CD4-positive, alpha-beta T cell treated with Interleukin-15 for 1 hour (primary cell): ENCODE measurements at places on chromosomes 5 and 9.

GRCh38 chr9:72951520-72952380 lies 1.1 kb downstream of the ALDH1A1 start:
- DNase-seq = no peak

DNA sequence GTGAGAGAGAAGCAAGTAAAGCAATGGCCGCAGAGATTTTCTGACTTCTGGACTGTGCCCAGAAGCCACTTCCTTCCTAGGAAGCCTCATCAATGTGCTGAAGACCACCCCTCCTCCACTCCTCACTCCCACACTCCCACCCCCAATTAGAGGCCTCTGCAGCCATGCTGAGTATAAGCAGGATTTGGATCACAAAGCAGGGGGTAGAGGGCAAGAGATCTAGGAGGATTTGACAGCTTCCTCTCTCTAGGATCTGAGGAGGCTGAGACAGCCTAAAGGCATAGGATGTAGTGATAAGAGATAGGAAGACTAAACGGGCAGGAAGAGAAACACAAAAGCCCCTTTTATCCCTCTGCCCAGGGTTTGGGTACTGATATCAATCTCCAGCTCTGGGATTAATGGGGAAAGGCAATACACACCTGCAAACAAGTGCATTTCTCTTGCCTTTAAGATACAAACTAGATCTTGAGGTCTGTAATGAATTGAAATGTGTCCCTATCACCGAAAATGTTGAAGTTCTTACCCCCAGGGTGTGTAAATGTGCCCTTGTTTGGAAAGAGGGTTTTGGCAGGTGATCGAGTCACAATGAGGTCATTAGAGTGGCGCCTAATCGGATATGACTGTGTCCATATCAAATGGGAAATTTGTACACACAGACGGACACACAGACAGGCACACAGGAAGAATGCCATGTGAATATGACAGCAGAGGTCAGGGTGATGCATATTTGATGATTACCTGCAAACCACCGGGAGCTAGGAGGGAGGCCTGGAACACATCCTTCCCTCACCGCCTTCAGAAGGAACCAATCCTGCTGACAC lies 28.5 kb downstream of the KCNV2 start:
- no peak for DNase-seq

- DNase-seq = no peak
These were observed 201.3 kb upstream of the IL12B start for GRCh38 chr5:159531554-159532105.

DNA sequence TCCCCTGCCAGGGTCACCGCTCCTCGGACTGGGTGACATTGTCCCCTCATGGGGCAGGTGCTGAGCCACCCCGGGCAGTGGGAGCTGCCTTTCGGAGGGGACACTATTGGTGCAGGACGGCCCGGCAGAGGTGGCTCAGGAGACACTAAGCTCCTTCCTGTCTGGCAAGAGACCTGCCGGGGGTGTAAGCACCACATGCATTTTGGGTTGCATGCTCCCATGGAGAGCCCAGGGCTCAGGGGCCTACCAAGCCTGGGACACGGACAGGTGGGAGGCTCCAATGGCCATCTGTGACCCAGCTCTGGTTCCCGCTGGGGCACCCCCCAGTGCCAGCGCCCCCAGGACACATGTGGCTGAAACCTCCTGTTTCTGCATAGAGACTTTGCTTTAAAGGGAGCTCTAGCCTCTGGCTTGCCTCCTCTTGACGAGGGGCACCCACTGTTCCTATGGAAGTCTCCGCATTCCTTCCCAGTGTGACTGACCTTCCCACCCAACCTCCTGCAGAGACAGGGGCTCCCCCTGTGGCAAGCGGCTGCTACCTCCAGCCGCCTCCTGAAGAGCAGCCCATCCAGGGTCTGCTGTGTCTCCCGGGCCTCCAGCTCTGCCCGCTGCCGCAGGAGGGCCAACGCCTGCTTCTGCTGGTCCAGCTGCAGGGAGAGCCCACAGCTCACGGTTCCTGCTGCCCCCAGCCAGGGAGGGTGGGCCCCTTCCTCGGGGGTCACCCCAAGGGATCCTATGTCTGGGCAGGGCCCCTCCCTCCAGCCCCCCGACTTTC lies 28.1 kb downstream of the CCDC187 start:
- no peak for DNase-seq

DNA sequence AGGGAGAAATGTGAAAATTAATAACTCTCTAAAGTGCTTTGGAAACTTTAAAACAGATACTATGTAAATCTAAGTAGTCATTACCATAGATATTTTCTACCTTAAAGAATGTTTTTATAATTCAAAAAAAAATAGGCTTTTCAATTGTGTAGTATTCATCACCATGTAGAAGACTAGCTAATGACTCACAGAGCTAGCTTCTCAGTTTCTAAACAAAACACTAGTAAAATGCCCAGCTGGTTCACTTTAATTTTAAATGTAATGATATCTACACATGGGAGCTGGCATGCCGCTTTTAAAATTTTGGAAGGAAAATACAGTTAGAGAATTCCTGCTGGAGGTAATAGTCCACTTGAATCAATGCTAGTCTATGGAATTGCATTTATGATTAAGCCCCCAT lies 509.8 kb downstream of the CSNK1G3 start:
- DNase-seq = no peak

DNA sequence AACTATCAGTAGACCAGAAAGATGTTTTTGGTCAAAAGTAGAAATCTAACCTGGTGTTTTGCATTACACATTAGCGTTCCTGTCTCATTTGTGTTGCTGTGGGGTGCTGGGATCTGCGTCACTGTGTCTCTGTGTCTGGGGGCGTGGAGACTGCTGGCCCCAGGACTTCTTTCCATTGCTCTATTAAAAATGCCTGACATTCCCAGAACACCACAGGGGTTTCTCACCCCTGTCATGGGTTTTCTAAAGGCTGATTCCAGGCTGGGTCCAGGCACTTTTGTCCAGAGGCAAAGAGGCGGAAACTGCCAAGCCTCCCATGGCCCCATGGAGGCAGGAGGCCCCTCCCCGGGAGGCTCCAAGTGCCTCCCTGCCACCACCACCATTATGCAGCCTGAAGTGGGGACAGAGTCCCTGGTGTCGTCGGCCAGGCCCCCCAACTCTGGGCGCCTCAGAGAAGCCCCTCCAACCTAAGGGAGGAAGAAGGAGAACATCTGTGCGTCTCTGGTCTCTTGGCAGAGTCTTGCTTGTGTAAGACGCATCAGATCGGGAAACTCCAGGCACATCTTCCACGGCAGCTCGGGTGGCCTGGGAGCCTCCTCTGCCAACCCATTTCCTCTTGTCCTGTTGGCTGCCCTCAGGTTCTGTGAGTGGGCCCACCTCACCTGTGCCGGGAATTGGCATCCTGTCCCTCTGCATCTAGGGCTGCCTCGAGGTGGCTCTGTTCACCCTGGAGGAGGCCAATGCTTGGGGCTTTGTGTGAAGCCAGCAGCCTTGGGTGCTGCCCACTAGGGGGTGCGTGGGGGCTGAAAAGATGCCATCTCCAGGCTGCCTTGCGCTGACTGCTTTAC lies 13.8 kb upstream of the PLEKHG4B start:
- no peak for DNase-seq

DNA sequence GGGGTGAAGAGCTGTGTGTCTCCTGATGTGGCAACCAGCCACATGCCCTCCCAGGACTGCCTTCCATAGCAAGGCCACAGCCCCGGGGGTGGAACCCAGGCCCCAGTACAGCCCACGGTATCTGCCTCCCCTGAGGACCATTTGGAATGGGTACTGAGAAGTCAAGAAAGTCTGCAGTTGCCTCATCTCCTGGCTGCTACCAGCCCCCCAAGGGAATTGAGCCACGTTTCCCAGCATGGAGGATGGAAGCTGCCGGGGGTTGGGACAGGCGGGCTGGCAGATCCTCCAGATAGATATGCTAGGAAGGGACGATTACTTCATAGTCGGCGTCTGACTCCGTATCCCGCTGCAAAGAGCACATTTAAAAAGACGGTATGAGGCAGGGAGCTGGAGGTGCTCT lies 5.5 kb upstream of the DMRT2 start:
- DNase-seq = no peak

GRCh38 chr5:160850421-160850820 lies 1.6 kb downstream of the ATP10B start:
- DNase-seq = no peak
